SHP77 treated with DMSO at 0.1 percent for 48 hours (cell line): ENCODE measurements at places on chromosomes 2 and 18.

GRCh38 chr2:112317303-112318158 is 42.1 kb downstream of the ZC3H6 start:
- DNase-seq = no peak

GRCh38 chr18:56711708-56712445 is 60.7 kb downstream of the WDR7 start:
- no peak for DNase-seq

- no peak for DNase-seq
These were observed 712.7 kb upstream of the FAM98A start for GRCh38 chr2:34311816-34312215.

GRCh38 chr2:10658914-10659257 is 30.9 kb downstream of the NOL10 start:
- no peak for DNase-seq

GRCh38 chr2:118994778-118995177 is 52.8 kb downstream of the MARCO start:
- DNase-seq = no peak

GRCh38 chr2:96684883-96685576 is 42.5 kb downstream of the FER1L5 start:
- no peak for DNase-seq

DNA sequence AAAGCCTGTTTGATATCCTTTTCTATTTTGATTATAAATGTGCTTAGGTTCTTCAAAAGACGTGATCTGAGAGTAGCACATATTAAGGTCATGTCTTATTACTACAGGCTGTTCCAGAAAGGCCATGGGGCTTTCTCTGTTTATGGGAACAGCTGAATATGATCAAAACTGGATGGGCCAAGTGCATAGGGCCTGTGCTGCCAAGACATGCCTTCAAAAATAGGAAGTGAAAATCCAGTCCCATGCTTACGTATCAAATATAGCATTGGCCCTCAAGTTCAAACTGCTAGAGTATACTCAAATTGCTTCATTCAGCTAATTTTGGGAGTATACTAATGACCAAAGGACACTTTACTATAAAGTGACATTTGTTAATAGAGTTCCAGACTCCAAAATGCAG is 24.1 kb downstream of the SLC25A52 start:
- DNase-seq = no peak

GRCh38 chr18:21457179-21457535 is 143.3 kb downstream of the ESCO1 start:
- no peak for DNase-seq

- DNase-seq = no peak
These were observed 51.3 kb downstream of the RNF144A start for GRCh38 chr2:6968319-6969100.

DNA sequence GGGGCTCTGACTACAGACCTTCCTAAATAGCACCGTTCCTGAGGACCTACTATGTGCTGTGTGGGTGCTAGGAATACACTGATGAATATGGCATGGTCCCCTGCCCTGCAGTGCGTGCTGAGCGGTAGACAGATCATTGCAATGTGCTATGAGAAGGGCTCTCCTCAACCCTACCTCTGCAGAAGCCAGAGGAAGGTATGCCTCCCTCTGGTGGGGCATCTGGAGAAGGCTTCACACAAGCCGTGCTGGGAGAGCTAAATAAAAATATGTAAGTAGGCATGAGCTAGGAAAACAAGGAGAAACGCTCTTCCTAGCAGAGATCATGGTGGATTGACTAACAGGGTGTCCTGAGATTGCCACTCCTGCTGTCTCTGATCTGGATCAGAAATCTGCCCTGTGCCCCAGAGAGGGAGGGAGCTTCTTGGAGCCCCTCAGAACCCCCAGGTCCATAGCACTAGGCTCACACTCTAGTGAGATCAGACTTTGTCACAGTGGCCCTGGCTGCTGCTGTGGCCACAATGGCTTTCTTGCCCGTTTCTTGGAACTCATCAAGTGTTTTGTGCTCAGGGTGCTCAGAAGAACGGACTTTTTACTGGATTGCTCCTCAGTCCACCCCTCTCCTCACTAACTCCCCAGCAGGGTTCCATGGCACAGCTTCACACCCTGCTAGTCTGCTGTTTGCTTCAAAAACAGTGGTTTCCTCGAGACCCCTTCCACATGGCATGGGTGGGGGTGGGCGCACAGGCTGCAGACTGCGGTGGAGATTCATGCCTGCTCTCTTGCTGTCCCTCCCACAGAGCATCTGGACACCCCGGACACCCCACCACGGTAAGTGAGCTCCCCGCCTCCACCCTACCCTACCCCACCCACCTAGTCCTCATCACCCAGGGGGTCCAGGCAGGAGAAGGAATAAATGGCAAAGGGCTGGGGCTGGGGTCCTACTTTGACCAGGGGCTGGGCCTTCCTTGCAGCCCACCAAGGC is 14.2 kb downstream of the SIGLEC15 start:
- no peak for DNase-seq

- no peak for DNase-seq
These were observed 42.3 kb downstream of the FAM124B start for GRCh38 chr2:224359569-224359968.

- no peak for DNase-seq
These were observed 147.4 kb upstream of the SIX2 start for GRCh38 chr2:45156605-45157004.

DNA sequence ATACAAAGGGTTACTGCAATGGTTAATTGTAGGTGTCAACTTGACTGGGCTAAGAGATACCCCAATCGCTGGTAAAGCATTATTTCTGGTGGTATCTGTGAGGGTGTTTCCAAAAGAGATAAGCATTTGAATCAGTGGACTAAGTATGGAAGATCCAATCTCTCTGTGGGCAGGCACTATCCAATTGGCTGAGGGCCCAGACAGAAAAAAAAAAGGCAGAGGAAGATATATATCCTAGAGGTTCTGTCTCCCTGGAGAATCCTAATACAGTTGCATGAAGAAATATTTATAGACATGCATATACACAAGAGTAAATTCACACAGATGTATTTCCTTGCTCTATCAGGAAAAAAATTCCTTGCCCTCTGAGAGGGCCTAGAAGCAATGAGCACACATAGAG is 43.9 kb downstream of the TBC1D8 start:
- no peak for DNase-seq

GRCh38 chr2:158905341-158905740 is 63.1 kb upstream of the TANC1 start:
- no peak for DNase-seq

GRCh38 chr2:95530734-95531133 is 46.2 kb upstream of the TRIM43B start:
- DNase-seq = no peak

- DNase-seq = peak; percentile 34
These were observed 2.1 kb upstream of the PCBP1 start for GRCh38 chr2:70084973-70085710.

DNA sequence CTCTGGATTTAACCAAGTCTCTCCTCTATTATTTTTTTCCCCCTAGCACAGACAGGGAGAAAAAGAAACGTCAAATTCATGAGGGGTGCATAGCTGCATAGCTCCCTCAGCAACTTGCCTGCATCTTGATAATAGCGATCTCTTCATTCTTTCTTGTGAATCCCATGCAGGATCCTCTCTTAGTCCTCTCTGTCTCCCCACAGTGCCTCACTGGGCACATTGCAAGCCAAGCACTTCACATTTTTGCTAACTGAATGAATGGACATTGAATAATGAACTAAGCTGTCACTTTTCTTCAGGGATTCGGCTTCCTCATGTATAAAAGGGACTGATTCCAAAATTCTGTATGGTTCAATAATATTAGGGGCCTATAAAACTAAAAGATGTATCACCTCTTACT is 2.9 kb upstream of the EPB41L3 start:
- no peak for DNase-seq

DNA sequence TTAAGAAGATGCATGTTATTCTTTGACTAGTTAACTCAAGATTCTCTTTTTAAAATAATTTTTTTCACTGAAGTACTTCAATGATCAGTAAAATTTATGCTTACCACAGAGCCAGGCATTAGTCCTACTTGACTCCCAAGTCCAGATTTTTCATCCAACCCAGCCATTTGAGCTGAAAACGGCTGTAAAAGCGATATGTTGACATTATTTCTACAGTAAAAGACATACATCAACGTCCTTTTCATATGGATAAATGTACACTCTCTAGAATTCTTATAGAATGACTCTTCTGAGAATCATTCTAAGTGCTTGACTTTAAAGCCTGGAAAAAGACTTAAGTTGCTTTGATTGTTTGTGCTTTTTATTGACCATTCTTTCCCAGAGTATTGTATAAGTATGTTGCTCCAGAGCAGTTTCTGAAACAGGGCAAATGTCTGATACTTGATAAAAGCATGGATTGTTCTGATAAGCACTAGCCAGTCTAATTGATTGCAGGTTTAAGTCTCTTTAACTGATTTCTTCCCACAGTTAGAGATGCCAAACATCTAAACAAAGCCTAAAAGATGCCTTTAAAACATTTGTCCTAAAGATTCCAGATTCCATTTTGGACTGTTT is 90.9 kb downstream of the COL5A2 start:
- no peak for DNase-seq

DNA sequence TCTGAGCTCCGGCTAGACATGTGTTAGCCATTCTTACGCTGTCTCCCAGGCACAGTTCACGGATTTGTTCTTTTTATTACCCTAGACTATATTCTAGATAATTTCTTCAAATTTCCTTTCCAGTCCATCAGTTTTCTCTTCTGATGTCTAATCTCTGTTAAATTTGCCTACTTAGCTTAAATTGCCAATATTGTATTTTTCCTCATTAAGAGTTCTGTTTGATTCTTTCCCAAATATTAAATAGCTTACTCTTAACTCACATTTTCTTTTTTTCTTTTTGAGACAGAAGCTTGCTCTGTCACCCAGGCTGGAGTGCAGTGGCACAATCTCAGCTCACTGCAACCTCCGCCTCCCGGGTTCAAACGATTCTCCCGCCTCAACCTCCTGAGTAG is 21.2 kb downstream of the CROCC2 start:
- no peak for DNase-seq

GRCh38 chr2:181456660-181457120 is 496 bp upstream of the ITGA4 start:
- no peak for DNase-seq

DNA sequence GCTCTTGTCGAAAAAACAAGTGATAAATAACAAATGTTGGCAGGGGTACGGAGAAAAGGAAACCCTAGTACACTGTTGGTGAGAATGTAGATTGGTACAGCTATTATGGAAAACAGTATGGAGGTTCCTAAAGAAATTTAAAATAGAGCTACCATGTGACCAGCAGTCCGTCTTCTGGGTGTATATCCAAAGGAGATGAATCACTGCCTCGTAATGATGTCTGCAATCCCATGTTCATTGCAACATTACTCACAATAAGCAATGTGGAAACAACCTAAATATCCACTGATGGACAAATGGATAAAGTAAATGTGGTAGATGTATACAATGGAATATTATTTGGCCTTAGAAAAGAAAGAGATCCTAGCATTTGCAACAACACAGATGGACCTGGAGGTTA is 50.6 kb downstream of the SLC16A14 start:
- no peak for DNase-seq

DNA sequence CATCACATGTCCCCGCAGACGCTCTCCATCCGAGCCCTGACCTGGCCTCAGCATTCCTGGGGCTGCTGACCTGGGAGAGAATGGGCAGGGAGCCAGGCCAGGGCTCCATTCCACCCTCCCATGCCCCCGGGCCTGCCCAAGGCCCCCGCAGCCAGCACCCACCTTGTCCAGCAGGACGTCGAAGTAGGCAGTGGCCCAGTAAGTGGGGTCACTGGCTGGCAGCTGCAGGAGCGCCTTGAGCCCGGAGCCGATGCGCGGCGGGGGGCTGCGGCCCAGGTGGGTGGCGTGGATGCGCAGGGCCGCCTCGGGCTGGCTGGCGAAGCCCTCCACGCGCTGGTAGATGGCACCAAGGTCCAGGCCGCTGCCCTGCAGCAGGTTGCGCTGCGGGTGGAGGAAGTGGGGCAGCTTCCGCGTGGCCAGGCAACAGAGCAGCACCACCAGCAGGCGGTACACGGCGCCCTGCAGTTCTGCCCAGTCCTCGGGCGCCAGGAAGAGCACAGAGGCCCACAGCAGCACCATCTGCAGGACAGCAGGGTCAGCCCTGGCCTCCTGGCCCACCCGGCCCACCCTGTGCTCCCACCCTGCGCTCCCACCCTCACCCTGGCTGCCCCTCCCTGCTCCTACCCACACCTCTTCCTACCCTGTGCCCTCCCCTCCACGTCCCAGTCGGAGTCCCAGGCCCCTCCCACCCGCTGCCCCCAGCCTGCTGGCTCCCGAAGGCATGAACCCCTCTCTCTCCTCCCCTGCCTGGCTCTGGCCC is 7.6 kb downstream of the MAB21L4 start:
- DNase-seq = no peak

DNA sequence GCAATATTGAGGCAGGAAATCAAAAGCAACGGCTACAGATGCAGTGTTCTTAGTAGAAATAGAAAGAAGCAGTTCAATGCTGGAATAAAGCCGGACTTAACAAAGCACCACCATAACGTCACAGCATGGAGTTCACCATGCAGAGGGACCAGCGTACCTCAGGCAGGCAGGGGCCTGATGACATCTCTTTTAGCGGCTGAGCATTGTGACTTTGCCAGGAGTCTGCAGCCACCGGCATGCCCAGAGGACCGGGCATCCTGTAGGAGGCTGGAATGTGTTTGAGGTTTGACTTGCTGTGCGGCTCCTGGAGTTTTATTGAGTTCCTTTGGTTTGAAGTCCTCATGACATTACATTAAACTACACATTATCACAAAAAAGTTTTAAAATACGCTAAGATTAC is 139.8 kb downstream of the UXS1 start:
- no peak for DNase-seq

- DNase-seq = no peak
These were observed 117.9 kb upstream of the ID2 start for GRCh38 chr2:8563814-8564474.

- no peak for DNase-seq
These were observed 145.0 kb downstream of the CLIP4 start for GRCh38 chr2:29260142-29260772.

DNA sequence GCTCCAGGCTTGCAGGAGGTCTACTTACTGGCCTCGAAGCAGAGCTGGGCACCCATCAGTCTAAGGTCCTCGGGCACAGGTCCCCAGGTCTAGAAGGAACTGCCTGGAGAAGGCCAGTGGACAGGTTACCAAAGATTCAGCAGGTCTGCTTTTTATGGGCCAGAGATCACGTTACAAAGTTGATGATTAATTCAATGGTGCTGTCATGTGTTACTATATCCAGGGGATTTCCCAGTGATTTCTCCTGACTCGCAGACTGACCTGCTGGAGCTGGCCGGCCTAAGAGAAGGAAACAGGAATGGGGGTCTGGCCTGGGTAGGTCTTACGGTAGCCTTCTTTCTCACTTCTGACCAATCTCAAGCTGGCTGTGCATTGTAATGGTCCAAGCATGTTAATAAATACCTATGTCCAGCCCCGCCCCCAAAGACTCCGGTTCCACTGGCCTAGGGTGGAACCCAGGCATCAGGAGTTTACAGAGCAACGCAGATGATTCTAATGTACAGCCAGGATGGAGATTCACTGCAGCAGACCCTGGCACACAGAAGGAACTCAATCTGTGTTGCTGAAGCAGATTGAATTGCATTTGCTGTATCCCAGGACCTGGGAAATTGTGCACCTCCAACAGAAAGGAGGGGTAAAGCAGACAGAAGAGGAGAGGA is at the start of gene NEURL3:
Gene NEURL3, minus strand, starts transcription at position 127 of the 659 bp plus-strand sequence. Its CDS starts 71 bp downstream, at position 56.
- peak; percentile 15 for DNase-seq
